ENCODE measurements at places on chromosomes 12 and 14. TPM values are rescaled to one million over a fixed set of nuclear protein-coding genes. Genes with fewer than 3 reads are reported as not detected.
A peak's percentile ranks its signal among the peaks of the same experiment; 100 is the strongest.

DNA sequence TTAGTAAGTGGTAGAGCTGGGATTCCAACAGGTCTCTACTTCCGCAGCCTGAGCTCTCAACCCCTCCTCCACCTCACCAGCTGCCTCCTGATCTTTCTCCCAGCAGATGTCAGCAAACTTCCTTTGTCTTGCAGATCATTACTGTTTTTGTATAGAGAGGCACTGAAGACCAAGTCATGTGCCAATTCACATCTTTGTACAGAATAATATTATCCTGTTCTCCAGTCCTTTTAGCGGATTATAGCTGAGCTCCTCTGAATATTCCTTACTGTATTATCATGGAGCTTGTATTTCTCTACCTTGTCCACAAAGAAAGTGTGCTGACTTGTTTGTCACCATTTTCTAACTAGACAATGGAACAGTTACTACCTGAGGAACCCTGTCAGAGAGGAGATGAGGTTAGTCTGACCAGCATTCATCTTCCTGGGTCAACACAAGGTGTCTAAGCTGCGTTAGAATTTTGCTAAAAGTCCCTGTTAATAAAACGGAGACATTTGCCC lies 142.3 kb upstream of the ARHGAP5 start:
- peak; percentile 37 for DNase-seq

GRCh38 chr12:57757771-57758170 lies 2.9 kb downstream of the MARCHF9 start:
- DNase-seq: no peak

DNA sequence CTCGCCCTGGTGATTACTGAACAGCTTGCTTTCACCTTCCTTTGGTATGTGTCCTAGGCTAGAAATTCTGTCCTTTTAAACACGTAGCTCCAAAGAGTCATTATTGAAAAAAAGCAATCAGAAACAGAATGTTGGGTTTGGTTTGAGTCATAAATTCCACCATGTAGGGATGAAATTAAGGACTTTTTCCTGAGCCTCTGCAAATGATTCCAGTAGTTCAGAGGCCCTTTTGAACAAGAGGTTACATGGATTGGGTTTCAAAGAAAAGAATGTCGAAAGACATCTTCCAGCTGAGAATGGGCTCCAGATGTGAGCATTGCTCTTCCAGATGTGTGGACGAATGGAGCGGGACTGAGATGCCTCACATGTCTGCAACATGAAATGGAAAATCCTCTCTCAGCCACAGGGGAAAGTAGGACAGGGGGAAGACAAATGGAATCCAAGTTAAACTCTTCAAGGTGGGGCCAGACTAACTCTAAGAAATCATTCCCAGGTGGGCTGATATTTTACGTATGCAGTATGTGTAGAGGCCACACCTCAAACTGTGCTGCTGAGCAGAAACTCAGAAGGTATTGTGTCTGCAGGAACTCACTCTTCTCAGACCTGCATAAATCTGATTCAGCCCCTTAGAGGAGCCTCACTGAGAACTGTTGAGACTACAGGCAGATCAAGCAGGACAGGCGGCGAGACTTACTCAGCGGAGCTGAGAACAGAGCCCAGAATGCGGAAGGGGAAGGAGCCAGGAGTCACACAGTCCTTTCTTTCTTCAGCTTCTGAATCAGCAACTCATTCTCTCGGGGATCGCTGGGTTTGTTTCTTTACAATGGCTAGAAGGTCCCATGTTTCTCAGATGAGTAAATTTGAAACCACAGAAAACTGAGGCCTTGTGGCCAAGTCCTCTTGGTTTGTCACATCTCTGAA lies 23.3 kb upstream of the EMP1 start:
- DNase-seq: peak; percentile 65

DNA sequence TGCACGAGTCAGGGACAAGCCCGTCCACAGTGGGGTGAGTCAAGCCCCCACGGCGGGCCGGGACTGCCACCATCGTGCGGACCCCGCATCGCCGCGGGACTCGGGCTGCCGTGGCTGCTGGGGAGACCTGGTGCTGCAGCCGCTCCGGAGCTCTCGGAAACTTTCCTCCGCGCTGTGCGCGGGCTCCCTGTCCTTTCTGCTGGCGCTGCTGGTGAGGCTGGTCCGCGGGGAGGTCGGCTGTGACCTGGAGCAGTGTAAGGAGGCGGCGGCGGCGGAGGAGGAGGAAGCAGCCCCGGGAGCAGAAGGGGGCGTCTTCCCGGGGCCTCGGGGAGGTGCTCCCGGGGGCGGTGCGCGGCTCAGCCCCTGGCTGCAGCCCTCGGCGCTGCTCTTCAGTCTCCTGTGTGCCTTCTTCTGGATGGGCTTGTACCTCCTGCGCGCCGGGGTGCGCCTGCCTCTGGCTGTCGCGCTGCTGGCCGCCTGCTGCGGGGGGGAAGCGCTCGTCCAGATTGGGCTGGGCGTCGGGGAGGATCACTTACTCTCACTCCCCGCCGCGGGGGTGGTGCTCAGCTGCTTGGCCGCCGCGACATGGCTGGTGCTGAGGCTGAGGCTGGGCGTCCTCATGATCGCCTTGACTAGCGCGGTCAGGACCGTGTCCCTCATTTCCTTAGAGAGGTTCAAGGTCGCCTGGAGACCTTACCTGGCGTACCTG lies 1.1 kb downstream of the PDE3A start:
- DNase-seq: peak; percentile 92

SSTR1 gene
- total RNA-seq: 0.37 TPM
